ENCODE measurements at places on chromosomes 1 and 21.

DNA sequence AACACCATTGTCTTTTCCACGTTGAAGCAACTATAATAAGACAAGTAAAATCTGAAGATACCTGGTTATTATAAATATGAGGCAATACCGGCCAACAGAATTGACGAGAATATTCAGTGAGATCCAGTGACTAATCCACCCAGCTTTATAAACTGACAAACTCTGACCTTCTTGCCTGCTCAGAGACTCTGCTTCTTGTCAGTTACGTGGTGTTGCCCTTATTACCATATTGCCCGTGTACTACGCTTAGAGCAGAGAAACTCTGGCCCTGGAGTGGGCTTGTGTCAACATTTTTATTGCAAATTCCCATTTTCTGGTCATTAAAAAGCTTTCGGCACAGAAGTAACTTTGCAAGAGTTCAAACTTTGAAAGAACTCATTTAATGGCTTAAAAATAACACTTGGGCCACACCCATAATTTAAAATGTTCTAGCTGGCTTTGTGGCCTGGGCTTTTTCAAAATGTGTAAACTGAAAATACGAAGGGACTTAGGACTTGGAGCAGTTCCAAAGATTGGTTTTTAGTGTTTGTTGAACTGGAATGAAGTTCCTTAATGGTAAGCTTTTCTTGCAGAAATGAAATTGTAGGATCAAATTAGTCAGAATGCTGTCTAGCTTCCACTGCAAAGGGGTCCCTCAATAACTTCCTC, 266.2 kb downstream of the LMO4 start:
- no peak for DNase-seq

DNA sequence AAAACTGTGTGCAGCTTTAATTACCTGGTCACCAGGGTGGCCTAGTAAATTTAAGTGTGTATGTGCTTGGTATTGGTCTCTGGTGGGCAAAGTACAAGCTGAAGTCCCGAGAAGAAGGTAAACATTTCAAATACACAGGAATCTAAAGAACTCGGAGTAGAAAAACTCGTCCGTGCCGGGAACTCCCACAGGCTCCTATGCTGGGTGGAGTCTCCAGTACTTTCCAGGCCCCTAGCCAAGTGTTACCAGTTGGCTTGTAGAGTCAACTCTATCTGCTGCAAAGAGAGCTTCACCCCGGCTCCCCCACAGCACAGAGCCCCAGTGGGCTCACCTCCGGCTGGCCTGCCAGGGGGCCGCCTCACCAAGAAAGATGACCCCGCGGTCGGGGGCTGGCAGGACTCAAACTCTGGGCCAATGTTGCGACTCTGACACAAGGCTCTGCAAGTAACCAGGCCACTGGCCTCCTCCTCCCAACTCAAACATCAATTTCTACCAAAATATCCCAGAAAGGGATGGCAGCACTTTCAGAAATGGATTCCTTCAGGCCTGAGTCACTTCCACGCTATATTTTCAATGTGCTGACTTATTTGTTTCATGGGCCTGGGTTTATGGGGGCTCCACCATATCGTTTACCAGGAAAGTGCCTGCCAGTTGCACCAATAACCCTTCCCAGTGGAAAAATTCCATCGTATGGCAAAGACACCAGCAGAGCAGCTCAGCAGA, 73.9 kb downstream of the SLC66A1 start:
- DNase-seq, result no peak

GRCh38 chr1:111956155-111956771, 33.2 kb downstream of the KCND3 start:
- DNase-seq, result no peak

GRCh38 chr1:189606795-189607476, 870.7 kb downstream of the BRINP3 start:
- no peak for DNase-seq

DNA sequence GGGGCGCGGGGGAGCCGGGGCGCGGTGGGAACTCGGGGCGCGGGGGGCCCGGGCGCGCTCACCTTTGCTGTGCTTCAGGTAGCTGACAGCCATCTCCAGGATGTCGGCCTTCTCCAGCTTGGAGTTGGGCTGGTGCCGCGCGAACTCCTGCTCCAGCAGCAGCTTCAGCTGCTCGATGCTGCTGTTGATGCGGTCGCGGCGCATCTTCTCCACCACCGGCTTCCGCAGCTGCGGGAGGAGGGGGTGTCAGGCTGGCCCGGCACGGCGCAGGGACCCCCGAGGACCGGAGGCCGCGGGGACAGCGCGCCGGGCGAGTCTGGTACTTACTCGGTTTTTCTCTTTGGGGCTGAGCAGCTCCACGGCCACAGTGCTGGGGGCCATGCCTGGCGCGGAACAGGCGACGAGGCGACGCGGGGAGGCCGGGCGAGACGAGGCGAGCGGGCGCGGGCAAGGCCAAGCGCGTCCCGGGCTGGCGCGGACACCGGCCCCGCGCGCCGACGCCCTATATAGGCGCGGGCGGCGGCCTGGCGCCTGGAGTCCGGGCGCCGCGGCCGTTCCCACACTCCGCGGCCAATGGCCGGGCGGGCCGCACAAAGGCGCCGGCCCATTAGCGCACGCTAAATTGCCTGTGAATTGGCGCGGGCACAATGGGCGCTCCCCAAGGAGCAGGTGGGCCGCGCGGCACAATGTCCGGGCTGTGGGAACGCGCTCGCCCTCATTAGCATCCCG, at the start of gene HES5:
TSS of gene HES5 (minus strand) at position 480 of the 729 bp plus-strand sequence. CDS start at position 381, 99 bp downstream.
- DNase-seq, result peak; percentile 26

GRCh38 chr1:180231936-180232335, 1.9 kb downstream of the LHX4 start:
- DNase-seq, result no peak

DNA sequence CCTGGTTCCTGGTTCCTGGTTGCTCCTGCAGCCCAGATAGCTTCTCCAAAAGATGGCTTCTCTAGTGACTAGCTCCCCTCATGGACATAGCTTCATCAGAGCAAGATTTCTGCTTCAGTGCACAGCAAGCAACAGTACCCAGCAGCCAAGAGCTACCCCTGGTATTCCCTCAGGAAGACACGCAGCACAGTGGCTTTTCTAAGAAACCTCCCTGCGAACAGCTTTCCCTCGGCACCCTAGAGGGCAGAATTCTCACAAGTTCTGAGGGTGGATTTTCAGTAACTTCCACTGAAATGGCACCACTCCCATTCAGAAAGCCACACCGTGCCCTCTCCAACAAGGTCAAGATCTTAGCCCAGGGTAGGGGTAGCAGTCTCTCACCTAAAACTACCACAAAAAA, 128.2 kb downstream of the EIF4G3 start:
- DNase-seq, result no peak

GRCh38 chr1:235229868-235230267, 68.8 kb upstream of the RBM34 start:
- DNase-seq, result no peak

DNA sequence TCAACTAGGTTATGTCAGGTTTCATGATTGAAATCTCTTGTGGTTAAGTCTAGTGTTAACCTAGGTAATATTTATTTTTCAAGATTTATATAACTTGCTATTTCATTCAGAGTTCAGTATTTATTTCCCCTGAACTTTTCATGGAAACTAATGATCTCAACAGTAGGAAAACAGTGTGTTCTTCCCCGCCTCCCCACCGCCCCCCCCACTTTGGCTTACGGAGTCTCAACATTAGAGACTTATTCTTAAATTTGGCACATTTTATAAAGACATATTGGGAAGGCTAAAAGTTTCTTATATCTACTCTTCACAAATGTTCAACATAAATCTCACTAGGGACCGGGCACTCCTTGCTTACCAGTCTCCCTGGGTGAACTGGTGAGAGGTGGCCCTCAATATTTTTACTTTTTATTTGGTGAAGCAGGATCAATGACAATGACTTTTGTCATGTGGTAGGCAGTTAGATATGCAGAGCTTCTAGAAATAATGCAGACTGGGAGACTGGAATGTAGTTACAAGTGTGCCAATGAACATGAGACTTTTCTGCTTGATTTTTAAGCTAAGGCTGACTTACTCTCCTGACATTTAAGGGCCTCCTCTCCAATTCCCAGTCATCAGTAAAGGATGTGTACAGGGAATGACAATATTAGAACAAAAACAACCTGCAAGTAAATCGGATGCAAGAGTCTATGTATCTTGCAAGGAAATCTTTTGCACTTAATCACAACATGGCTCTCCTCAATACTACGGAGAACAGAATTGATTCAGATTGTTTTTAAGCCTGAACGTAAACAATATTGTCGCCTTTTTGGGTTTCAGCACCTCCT, 1.7 kb upstream of the MAN1A2 start:
- DNase-seq, result no peak

GRCh38 chr1:39965044-39965443, 10.1 kb downstream of the MFSD2A start:
- no peak for DNase-seq

DNA sequence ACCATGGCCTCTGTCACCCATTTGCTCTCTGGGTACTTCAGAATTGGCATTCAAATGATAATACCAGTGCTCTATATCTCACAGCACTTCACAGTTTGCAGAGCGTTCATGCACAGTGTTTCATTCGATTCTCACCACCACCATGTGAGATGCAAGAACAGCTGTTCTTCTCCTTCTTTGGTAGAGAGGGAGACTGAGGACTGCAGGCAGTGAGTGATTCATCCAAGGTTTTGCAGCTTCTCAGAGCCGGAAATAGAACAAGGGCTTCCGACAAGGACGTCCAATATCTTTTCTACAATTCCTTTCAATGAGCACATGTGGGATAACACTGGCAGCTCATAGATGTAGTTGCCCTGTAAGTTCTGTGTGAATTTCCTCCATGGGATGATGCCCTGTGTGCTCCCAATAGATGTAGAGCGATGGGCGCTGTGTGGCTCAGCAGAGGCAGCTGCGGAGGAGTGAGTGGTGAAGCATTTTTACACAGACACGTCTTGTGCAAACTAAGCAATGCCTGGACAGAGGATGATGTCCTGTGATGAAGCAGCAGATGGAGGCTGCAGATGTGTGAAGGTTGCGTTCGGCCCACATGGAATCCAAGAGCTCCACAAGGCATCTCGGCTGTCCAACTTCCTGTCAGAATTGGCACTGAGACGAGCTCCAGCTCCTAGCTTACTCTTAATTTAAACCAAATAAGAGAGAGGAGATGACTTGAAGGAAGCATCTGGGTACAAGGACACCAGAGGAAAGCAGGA, 24.9 kb downstream of the MT1HL1 start:
- DNase-seq, result no peak

DNA sequence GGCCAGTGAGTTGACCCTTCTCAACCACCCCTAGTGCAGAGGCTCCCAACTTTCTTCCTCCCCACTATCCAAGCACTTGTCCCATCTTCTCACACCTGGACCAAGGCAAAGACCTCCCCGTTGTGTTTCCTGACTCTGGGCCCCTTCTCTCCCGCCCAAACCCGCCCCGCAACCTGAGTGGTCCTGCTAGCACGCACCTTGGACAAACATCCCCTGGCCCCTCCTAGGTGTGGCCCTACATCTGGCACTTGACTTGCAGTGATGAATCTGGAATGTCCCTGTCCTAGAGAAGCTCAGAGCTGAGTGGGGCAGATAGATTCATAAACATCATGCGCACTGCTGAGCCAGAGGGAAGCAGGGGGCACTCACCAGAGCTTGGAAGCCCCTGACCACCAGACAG, 2.3 kb downstream of the SLC5A9 start:
- no peak for DNase-seq

DNA sequence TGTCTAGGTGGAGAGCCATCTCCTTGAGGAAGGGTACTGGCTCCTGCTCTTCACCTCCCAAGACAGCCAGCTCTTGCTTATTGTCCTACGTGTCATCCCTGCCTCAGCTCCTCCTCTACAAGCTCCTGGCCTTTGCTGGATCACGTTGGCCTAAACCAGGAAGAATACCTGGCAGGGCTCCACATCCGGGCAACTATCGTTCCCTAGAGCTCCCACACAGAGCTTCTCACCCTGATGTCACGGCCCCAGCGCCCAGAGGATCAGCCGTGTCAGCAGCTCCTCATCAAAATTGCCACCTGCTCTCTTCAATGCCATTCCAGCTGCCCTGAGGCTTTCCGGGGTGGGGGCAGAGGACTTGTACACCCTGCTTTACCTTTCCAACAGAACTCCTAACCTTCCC, 1.9 kb upstream of the TPM3 start:
- no peak for DNase-seq

DNA sequence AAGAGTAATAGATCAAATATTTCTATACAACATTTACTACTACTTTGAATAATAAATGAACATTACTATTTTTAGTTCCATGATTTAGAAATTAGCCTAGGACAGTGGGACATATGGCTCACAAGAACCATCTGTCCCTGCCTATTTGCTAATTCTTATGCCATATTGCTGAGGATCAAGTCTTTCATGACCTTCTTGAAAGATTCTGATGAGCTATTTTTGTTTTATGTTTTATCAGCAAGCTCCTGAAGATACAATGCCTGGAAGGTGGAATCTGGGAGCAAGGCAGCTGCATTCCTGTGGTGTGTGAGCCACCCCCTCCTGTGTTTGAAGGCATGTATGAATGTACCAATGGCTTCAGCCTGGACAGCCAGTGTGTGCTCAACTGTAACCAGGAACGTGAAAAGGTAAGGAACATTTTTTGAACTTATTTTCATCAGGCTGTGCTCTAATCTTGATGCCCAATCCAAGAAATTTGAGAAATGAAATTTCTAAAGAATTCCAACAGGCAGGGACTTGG, 326.7 kb downstream of the PAPPA2 start:
- DNase-seq, result no peak

DNA sequence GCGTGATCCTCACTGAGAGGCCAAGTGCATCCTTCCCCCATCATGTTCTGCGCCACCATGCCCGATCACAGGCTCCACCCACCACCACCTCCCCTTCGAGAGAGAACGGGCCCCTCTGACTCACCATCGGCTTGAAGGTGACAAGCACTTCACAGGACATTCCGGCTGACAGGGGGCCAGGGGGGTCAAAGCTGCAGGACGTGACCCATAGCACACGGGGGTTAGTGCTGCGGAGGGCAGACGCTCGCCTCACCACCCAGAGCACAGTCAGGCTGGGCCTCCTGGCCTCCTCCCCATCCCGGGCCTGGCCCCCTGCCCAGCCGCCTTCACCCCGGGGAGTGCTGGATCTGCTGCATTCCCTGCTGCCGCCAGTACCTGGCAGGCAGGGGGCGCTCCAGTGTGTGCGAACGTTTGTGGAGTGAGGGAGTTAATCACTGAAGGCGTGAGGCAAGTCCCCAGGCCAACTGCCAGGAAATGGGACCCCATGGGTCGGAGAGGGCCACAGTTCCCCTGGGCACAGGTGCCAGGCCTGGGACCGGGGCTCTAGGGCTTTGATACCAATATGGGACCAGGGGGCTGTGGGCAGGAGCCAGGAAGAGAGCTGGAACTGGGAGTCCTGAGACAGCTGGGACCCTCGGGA, 40.9 kb upstream of the TMEM52 start:
- DNase-seq, result peak; percentile 55

DNA sequence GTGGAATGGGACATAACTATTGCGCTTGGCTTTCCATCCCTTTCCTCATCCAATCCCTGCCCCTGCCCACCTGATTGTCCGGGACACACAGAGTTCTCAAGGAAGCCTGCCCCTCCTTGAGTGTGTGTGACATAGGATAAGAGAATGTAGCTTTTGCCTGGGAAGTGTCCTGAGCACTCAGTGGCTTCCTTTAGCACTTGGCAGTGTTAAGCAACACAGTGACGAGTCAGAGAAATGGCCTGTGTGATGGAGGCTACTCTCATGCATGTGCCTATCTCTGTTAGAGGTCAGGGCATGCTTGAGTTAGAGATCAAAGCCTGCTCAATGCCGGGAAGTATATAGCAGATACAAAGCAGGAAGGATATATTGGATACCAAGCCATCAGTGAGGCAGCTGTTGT, 289.5 kb downstream of the SIPA1L2 start:
- DNase-seq, result no peak

Measured in activated CD4-positive, alpha-beta T cell treated with anti-CD3 and anti-CD28 coated beads for 4 hours (primary cell).